ENCODE measurements at places on chromosomes 16 and 17.

DNA sequence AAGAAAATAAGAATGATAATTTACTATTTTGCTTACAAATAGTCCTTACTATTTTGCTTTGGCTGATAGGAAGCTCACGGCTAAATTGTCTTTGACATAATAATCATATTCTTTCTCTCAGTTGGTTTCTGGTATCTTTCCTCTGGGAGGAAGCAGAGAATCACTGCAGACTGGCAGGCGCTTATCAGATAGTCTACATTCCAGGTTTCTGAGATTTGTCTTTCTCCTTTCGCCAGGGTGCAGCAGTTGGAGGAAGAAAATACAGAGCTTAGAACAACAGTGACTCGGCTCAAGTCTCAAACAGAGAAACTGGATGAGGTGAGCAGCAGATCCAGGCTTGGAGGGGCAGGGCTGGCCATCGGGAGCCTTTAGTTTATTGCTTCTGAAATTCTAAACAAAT lies 136.1 kb downstream of the RAB11FIP4 start:
- DNase-seq = no peak

- DNase-seq = no peak
Measured at GRCh38 chr16:76121636-76122035, 155.6 kb upstream of the CNTNAP4 start.

- no peak for DNase-seq
Measured at GRCh38 chr17:59638553-59638952, 18.9 kb downstream of the CLTC start.

- DNase-seq = no peak
Measured at GRCh38 chr16:85355515-85355837, 243.2 kb upstream of the CIBAR2 start.

- DNase-seq = no peak
Measured at GRCh38 chr17:63246344-63246743, 199.8 kb downstream of the CYB561 start.

- DNase-seq = no peak
Measured at GRCh38 chr16:63752347-63752746, 1369.5 kb downstream of the CDH11 start.

DNA sequence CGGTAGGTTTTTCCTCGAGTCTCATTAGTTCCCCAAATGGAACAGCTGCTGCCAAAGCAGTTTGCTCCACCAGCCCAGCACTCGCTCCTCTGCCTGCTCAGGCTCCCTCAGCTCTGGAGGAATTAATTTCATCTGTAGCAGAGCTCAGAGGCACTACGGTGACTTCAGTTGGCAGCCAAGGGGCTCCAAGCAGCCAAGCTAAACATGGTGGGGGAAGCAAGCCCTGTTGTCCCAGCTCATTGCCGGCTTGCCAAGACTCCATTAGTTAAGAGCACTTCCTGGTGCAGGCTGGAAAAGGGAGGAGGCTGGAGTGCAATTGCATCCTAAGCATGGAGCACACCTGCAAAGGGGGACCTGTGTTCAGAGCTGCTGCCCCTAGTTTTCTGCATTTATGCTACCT lies 78.7 kb upstream of the GPRC5B start:
- no peak for DNase-seq

- DNase-seq = no peak
Measured at GRCh38 chr16:85250147-85250463, 137.8 kb upstream of the CIBAR2 start.

- no peak for DNase-seq
Measured at GRCh38 chr17:38587947-38588787, 17.6 kb downstream of the SRCIN1 start.

GRCh38 chr17:82780971-82781893 lies 29.4 kb downstream of the TBCD start:
- DNase-seq = no peak

DNA sequence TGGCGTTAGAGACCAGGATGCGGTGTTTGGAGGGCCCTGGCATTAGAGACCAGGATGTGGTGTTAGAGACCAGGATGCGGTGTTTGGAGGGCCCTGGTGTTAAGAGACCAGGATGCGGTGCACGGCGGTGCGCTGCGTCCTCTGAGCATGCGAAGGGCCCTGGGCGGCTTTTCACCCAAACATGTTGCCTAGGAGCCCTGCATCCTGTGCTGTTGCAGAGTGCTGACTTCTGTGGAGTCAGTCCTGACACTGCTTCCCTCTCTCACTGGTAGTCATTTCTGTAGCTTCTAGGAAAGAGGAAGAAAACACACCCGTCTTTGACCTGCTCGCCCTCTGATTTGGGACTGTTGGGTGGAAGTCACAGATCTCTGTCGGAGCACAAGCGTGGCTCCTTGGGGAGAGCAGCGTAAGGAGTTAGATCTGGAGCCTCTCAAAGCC lies 141.2 kb downstream of the LAT start:
- no peak for DNase-seq

DNA sequence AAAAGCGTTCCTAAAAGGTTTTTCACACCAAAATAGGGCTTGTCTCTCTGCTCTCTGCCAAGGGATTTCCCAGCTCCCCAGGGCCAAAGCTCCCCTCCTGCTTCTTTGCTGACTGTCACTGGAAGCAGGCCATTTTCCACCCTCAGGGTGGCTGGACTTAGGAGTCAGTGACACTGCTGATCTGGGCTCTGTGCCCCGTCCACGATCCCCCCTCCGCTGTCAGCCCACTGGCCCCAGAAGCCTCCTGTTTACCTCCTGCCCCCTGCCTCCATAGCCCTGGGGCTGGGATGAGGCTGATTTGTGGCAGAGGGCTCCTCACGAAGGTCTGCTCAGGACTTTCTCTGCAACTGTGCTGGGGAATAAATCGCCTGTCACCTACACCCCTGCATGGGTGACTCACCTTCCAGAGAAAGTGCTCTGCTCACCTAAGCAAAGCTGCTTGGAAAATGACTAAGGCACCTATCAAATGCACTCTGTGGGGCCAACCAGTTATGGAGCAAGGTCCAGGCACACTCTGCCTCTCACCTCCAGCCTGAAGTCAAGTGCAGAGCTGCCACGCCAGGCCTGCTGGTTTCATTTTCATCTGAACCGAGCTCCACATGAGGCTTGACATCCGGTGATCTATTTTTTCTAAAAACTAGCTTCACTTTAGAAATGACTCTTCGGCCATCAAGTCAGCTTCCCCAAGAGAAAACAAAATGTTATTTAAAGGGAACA lies 4.9 kb downstream of the MAP3K14 start:
- DNase-seq = no peak

GRCh38 chr16:48605518-48606110 lies 4.4 kb downstream of the N4BP1 start:
- DNase-seq = no peak

- DNase-seq = no peak
Measured at GRCh38 chr16:89201439-89202377, 1.4 kb upstream of the SLC22A31 start.

GRCh38 chr17:73733517-73733916 lies 89.3 kb upstream of the SDK2 start:
- DNase-seq = no peak

DNA sequence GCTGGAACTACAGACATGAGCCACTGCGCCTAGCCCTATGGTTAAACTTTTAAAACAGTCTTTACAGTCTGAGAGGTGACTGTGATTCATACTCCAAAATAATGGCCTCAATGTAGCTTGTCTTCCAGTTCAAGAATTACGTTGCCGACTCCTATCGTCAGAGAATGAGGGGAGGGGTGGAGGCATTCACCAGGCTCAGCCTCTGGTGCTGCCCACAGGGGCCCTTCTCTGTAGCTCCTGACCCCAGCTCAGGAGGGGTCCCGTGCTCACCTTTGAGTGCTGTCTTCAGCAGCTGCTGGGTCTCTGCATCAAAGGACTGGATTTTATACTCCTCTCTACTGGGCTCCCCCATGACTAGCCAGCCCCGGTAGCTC lies 1.2 kb downstream of the MIF4GD start:
- no peak for DNase-seq

GRCh38 chr17:55454906-55455474 lies 33.4 kb upstream of the MMD start:
- DNase-seq = no peak

DNA sequence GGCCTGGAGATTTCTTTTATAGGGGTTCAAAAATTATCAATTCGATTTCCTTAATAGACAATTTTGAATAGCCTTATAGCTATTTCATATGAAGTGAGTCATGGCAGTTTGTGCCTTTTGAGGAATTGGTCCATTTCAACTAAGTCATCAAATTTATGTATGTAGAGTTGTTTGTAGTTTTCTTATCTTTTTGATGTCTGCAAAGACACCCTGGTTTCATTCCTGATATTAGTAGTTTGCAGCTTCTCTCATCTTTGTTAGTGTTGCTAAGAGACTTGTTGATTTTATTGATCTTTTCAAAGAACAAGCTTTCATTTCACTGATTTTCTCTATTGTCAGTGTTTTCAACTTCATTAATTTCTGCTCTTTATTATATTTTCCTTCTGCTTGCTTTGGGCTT lies 44.2 kb downstream of the N4BP1 start:
- no peak for DNase-seq

GRCh38 chr16:56961386-56961785 lies 364 bp upstream of the CETP start:
- DNase-seq = no peak

- no peak for DNase-seq
Measured at GRCh38 chr16:47848421-47849109, 307.2 kb downstream of the ABCC12 start.

- no peak for DNase-seq
Measured at GRCh38 chr17:19703106-19703827, 13.1 kb downstream of the SLC47A2 start.

- no peak for DNase-seq
Measured at GRCh38 chr16:3030222-3031212, 6.2 kb downstream of the BICDL2 start.

DNA sequence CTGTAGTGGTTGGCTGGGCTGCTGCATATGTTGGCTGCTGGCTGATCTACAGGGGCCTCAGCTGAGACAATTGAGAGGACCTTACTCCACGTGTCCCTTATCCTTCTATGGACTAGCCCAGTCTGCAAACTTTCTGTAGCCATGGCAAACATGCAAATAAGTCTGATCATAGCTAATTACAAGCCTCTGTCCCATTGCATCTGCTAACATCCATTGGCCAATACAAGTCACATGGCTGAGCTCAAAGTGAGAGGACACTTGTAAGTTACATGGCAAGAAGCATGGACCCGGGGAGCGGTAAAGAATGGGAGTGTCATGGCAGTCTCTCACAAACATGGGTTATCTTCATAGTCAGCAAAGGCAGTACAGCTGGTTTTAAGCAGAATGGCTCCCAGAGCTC lies 11.6 kb upstream of the IL4R start:
- no peak for DNase-seq

DNA sequence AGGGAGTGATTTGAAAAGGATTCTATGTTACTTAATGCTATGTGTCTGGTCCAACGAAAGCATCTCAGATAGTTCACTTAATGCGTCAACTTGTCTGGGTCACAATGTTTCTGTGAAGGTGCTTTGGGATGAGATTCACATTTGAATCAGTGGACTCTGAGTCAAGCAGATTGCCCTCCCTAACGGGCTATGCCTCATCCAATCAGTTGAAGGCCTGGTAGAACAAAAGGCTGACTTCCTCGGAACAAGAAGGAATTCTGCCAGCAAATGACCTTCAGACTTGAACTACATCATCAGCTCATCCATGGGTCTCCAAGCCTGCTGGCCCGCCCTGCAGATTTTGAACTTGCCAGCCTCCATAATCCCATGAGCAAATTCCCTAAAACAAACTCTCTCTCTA lies 15.2 kb downstream of the EMP2 start:
- no peak for DNase-seq

GRCh38 chr16:13146829-13147228 lies 245.4 kb downstream of the SHISA9 start:
- DNase-seq = no peak

DNA sequence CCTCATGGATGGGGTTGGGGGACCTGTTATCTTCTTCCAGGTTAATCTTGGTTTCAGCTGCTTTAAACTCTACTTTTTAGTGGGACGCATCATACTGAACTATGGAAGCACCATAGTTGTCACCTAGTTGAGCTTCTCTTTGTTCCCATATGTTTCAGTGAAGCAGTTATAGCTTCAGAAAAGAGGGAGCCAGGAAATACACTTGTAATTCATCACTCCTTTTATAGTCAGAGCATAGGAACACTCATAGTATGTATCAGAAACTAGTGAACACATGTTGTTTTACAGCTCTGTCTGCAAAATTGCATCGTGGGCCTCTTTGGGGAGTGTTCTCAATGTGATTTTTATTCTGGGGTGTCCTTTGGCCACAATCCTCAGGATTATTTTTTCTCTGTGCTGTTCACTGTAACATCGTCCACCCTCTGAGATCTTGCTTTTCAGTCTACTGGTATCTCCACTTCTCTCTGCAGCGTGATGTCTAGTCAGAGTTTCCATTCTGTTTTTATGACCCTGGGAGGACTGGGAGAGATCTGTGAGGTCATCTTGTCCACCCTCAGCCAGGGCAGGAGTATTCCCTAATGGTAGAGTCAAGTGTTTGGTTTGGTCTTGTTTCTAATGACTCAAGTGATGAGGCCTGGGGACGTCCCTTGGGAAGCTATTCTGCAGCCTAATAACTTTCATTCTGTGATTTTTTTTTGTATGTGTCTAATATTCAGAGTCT lies 585.4 kb downstream of the WWOX start:
- DNase-seq = no peak

DNA sequence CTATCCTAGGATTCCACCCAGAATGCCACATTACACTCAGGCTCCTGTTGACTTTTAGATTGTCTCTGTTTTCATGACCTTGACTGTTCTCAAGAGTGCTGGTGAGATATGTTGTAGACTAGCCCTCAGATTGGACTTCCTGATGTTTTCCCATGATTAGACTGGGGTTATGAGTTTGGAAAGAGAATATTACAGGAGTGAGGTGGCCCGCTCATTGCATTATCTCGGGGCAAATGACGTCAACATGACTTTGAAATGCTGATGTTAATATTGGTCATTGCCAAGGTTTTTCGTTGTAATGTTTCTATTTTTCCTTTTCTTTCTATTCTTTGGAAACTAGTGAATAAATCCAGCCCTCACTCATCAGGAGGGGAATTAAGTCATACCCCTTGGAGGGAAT lies 355.7 kb upstream of the MON1B start:
- DNase-seq = no peak

GRCh38 chr16:47019568-47019967 lies 46.1 kb upstream of the DNAJA2 start:
- no peak for DNase-seq

- DNase-seq = no peak
Measured at GRCh38 chr17:78818152-78818846, 22.3 kb downstream of the USP36 start.

- DNase-seq = no peak
Measured at GRCh38 chr17:34318474-34318873, 761 bp upstream of the CCL8 start.

GRCh38 chr17:20114466-20114865 lies 105.3 kb downstream of the SPECC1 start:
- no peak for DNase-seq

DNA sequence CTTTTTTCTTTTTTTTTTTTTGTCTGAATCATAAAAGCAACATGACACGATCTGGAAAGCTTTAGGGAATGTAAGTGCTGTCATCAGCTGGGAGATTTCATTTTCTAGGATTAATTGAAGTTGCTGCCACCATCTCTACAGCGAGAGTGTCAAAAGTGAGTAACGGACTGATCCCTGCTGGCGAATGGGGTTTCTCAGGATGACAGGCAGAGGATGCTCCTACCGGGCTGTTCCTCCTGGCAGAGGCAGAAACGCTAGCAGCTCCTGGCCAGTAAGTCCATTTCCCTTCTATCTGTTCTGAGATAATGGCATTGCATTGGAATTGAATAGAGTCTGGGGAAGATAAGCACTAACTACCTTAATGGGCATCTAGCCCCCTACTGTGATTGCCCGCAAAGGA lies 80.5 kb upstream of the KIFC3 start:
- DNase-seq = no peak

GRCh38 chr16:13968835-13969234 lies 48.9 kb downstream of the ERCC4 start:
- DNase-seq = no peak

- DNase-seq = no peak
Measured at GRCh38 chr16:57178196-57178595, 7.6 kb downstream of the PSME3IP1 start.

Data from C1 segment of cervical spinal cord (tissue), 14 donors.